ENCODE measurements at places on chromosomes 6 and 20.

GRCh38 chr6:127022302-127022701, 96.2 kb upstream of the RSPO3 start:
- peak; percentile 63 for DNase-seq

DNA sequence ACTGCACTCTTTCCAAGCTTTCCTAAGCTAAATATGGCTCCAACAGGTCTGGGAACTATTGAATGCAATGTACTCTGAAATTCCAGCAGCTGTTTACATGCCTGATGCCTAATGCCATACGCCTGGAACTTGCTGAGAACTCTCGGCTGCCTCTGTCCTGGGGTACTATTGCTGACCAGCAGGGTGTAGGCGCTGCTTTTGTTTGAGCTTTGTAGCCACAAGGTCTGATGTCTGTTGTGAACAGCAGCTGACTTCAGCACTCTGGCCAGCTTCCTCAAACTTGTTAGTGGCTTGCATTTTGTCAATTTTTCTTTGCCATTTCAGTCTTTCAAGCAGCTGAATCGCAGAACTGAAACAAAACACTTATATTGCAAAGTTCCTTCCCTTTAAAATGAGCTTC, 26.7 kb downstream of the SAYSD1 start:
- peak; percentile 43 for DNase-seq

DNA sequence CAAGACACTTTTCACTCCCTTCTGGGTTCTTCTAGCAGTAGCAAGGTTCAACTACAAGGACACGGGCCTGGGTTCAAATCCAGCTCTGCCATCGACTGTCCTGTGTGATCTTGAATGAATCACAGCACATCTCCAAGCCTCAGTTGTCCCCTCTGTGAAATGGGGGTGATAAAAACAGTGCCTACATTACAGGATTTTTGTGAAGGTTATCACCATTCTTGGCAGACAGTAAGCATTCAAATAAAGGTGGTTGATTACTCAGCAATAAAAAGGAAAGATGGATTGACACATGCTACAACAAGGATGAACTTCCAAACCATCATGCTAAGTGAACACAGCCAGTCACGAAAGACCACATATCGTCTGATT, 6.6 kb upstream of the TGM2 start:
- DNase-seq = no peak

- DNase-seq = peak; percentile 39
Observed at GRCh38 chr6:89818977-89819335, 638 bp downstream of the MDN1 start.

DNA sequence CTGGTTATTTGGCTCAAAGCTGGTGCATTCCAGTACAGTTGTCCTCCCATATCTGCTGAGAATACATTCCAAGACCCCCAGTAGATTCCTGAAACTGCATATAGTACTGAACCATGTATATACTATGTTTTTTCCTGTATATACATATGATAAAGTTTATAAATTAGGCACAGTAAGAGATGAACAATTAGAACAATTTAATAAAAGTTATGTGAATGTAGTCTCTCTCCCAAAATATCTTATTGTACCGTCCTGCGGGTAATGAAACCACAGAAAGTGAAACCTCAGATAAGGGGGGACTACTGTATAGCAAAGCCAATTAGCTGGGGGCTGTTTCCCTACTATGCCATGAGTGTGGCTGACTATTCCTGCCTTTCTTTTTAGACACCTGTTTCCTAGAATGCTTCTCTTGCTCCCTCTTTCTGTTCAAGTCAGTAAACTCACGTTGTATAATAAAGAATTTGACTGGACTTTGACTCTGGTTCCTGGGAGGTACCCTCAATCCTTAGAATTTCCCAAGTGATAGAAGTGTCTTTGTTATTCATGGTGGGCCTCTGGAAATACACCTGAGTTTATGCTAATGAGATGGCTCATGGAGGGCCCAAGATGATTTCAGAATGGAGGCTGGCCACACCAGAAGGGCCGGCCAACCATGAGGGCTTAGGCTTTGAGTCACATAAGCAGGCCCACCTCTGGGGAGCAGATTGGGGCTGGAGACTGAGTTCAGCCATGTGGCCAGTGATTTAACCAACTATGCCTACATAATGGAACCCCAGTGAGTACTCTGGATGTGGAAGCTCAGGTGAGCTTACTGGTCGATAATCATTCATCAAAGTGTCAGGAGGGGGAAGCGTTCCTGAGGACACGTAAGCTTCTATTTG, 689 bp upstream of the BLOC1S5 start:
- DNase-seq = no peak

- no peak for DNase-seq
Observed at GRCh38 chr20:15637546-15637945, 935.7 kb downstream of the KIF16B start.

DNA sequence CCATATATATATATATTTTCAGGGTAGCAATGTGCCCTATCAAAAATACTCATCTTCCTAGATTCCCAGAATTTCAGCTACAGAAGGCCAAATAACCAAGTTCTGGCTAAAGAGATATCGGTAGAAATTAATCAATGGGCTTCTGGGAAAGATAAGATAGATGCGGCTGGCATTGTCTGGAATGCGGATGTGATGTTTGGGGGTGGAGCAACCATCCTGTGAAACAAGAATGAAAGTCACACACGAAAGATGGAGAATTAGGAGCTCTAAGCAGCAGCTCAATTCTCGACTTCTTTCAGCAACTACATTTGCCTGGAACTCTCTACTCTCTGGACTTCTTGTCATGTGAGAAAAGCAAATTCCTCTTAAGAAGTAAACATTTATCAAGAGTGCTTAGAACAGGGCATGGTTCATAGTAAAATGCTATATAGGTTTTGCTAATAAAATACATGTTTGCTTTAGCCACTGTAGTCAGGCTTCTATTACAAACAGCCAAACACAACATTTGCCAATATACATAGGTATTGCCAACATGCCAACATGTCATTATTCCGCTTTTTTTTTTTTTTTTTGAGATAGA, 90.8 kb downstream of the CLIC5 start:
- no peak for DNase-seq

DNA sequence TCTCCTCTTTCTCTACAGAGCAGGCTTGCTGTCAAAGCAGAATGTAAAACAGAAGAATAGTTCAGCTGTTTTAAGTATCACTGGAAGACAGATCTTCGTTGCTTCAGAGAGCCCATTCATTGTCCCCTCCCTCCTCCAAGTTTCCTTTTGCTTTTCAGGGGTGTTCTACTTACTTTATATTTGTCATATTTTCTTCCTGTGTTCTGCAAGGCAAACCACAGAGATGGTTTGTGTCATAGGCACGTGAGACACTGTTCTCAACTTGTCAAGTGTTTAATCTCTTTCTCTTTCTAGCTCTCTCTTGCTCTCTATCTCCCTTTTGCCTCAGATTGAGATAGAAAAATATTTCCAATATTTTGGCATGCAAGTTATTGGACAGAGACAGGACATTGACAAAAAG, 228.9 kb upstream of the DEFB112 start:
- no peak for DNase-seq

- no peak for DNase-seq
Observed at GRCh38 chr6:155397172-155397705, 58.4 kb downstream of the NOX3 start.

- peak; percentile 94 for DNase-seq
Observed at GRCh38 chr6:53326372-53327016, 22.3 kb downstream of the ELOVL5 start.

DNA sequence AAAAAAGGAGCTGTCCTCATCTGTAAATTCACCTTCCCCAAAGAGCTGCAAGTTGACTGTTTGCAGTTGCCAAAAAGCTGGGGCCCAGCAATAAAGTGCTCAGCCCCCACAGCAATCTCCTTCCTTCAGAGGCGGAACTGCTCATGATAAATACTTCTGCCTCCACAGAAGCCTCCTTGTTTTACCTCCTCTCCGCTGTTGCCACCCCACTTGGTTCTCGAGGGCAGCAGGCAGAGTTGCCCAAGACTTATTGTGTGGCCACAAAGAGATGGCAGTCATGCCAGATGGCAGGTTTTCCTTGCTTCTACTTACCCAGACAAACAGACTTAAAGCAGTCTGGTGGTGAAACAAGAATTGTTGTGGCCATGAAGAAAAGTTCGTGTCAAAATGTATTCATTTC, 66.3 kb downstream of the SLX4IP start:
- no peak for DNase-seq

- no peak for DNase-seq
Observed at GRCh38 chr20:47675190-47676142, 109.8 kb downstream of the SULF2 start.

DNA sequence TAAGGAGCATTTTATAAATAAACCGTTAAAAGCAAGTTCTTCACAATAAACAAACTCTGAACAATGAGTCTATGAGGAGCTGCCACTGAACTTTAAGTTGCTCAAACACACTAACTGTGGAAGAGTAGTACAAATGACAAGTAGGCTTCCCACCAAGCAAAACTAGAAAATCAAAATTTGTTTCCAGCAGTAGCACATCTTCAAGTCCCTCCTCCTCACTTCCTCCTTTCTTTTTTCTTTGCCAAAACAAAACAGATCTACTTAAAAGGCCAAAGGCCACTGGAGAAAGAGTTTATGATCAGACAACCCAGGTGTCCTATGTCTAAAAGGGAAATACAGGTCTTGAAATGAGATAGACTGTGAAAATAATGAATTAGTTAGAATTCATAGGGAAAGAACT, 17.1 kb upstream of the FAM135A start:
- no peak for DNase-seq

DNA sequence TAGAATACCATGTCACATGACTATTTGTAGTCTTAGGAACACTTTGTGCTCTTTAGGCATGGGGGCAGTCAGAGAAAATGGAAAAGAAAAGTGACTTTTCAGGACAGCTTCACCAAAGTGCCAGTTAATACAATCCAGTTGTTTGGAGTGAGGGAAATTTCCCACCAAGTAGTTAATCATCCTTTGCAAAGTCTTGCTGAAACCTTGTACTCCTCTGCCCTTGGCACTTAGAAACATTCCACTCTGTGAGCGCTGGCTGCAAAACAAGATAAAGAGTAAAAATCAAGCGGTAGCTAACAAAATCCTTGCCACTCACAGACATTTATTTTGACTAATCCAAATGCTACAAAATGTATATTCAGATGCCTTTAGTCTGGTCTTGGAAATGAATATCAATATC, 229.2 kb upstream of the HSF2 start:
- no peak for DNase-seq

- no peak for DNase-seq
Observed at GRCh38 chr20:9985281-9985680, 49.5 kb upstream of the ANKEF1 start.

DNA sequence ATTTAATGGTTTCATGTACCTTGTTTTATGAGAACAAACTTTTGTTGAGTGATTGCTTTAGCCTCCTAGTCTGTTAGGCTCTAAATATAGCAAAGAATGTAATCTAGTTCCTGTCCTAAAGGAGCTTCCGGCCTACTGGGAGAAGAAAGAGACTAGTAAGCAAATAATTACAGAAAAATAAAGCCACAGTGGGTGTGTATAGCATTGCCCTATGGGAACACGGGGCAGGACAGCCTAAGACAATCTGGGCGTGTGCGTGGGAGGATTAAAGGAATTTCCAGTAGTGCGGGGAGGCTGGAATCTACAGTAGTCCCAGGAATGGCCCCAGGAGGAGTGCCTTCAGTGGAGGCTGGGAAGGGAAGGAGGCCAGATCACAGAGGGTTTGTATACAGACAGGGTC, 98.1 kb upstream of the AKAP12 start:
- DNase-seq = peak; percentile 21

- no peak for DNase-seq
Observed at GRCh38 chr20:56957737-56958553, 308.5 kb downstream of the BMP7 start.

DNA sequence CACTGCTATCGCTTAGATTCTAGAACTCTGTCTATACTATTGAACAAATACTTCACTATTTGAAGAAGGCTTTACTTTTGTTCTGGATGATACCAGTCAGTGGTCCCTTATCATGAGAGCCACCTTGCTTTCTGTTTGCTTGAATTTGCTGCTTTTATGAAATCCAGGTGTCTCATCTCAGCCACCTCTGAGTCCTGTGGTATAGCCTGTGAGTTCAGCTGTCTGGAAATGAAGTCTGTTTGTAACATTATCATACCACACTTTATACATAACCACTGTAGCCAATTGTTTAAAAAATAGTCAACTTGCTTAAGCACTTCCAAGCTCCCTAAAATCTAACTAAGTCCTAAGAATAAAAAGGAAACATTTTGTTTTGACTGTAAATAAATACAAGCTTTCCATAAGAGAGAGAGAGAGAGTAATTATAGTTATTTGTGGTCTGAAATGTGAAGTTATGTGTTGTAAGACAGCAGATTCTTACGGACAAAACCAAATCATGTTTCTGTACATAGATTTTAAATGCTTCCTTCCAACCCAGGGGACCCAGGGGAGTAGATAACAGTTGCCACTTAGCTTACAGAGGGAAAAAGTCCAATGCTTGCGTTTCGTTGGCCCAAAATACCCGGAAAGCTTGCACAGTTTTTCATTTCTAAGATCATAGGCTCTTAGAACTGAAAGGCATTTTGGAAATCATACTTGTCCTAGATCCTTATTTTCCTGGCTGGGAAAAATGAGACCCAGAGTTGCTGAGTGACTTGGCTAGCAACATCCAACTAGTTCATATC, 1107.8 kb upstream of the FLRT3 start:
- no peak for DNase-seq

DNA sequence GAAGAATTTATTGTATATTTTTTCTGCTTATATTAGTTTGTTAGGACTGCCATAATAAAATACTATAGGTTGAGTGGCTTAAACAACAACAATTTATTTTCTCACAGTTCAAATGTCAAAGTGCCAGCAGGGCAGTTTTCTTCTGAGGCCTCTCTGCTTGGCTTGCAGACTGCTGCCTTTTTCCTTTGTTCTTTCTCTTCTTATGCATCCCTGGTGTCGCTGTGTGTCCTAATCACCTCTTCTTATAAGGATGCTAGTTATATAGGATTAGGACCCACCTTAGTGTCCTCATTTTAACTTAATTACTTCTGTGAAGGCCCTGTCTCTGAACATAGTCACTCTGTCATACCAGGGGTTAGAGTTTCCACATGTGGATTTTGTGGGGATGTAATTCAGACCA, 354.4 kb downstream of the NKAIN2 start:
- DNase-seq = no peak

- DNase-seq = no peak
Observed at GRCh38 chr6:163263998-163264661, 150.4 kb upstream of the QKI start.

DNA sequence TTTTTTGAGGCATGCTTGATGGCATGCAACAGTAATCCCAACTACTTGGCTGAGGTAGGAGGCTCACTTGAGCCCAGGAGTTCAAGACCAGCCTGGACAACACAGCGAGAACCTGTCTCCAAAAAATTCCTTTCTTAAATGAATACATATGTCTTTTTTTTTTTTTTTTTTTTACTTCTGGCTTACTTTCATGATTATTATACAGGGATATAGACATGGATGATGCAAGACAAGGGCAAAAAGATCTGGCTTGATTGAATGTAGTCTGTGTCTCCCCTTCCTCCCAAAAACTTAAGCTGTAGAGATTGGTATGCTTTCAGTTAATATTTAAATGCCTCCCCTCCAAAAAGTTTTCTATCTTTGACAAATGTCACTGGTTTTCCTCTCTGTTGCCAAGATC, 7.6 kb downstream of the SNX3 start:
- DNase-seq = no peak

All from fibroblast of mammary gland (primary cell).